ENCODE measurements at places on chromosomes 16 and 17.
A peak's percentile ranks its signal among the peaks of the same experiment; 100 is the strongest.

DNA sequence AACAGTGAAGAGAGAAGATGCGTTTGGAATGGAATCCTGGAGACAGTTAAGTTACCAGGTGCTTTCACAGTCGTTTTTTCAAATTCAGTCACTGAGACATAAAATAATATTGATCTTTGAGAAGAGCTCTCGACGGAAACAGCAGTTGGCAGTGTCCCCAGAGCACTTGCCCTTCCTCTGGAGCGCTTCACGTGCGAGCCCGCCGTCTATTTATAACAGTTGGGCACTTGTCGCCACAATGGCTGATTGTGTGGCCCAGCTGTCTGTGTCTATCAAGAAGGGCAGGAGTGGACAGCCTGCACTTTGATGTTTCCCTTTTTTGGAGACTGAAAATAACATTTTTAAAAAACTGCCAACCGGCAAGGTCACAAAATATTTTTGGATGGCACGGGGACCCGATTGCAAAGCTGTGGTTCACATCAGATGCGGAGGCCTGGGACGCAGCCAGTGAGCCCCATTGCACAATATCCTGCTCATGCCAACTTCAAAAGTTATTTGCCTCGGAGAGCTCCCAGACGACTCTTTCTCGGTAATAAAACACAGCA, 62.9 kb downstream of the ADCY9 start:
- peak; percentile 98 for DNase-seq

- DNase-seq: no peak
These were observed 22.3 kb upstream of the MPO start for GRCh38 chr17:58302919-58303585.

DNA sequence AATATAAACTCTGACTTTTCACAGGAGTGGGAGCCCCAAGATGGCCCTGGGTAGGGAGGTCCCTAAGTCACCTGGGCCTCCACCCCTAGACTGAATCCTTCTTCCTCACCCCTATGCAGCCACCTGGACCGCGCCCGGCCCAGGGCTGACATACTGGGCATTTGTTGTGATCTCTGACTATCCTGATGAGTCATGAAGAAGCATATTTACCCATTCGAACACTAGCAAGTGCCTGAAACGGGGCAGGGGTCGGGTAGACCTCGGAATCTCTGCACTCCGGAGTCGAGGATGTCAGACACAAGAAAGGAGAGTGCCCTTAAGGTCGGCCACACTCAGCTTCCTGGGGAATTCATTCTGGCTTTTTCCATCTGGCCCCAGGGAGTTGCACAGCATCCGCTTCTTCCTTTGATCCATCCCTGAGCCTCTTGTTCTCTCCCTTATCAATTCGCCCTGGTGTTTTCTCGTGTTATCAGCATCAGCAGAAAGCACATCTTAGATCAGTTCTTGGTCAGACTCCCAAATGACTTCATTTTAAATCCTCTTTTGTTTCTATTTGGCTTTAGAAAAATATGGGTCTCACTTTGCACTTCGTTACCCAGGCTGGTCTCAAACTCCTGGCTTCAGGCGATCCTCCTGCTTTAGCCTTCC, 10.4 kb downstream of the METTL22 start:
- no peak for DNase-seq

GRCh38 chr17:15256689-15257088, 8.4 kb downstream of the PMP22 start:
- no peak for DNase-seq

- peak; percentile 42 for DNase-seq
These were observed 16.2 kb downstream of the MYLK3 start for GRCh38 chr16:46731691-46732555.

Data from SHP77 treated with DMSO at 0.1 percent for 48 hours (cell line).